ENCODE measurements at places on chromosomes 2 and 18.

DNA sequence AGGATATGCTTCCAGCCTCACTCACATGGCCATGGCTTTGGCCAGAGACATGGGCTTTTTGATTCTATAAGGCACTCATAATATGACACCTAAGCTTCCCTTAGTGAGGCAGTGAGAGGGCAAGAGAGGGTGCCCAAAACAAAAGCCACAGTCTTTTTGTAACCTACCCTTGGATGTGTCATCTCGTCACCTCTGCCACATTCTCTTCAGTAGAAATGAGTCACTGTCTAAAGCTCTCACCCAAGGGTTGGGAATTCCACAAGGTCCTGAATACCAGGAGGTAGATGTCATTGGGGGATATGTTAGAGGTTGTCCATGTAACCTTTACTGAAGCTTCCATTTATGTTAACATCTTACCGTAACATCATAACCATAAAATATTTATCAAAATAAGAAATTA is 108.4 kb downstream of the ALMS1 start:
- DNase-seq, result no peak

DNA sequence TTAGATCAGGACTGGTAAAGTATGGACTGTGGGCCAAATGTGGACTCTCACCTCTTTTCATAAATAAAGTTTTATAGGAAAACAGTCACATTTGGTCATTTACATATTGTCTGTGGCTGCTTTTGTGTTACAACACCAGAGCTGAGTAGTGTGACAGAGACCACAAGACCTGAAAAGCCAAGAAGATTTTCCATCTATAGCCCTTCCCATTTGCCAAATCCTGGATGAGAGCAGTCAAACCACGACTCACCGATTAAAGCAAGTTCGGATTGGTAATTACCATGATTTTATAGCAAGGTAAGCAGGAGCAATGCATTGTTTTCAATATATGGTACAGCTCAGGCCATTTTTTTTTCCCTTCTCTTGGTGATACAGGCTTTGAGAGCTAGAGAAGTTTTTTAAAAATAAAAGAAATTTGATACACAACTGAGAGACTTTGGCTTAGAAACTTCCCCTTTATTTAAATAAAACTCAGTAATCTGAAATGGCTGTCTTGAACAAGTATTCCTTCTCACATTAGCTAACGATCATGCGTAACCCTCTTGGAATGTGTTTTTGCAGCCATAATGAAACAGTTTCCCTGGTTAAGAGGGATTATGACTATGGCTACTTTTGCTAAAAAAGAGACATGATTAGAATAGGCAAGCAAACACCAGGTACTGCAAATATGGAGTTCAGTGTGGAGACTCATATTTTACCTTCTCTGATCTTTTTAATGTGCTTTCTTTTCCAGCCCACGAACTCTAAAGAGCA is 9.5 kb upstream of the MALL start:
- no peak for DNase-seq

- DNase-seq, result no peak
Observed at GRCh38 chr2:190178066-190178722, 115.7 kb upstream of the MSTN start.

DNA sequence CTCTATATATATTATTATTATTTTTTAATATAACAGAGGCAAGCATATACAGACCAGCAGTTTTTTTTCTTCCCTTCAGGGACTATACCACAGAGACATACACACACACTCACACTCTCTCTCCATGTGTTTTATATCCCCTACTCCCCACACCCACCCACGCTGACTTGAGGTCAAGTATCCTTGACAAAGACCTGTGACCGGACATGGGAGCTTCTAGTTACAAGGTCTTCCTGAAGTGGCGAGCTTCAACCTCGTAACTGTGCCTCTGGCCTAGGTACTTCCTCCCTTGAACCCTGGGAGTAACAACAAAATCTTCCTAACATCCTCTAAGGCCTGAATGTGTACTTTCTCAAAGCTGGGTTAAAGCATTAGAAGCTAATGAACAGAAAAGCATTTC is 52.5 kb downstream of the POLR1A start:
- DNase-seq, result no peak

DNA sequence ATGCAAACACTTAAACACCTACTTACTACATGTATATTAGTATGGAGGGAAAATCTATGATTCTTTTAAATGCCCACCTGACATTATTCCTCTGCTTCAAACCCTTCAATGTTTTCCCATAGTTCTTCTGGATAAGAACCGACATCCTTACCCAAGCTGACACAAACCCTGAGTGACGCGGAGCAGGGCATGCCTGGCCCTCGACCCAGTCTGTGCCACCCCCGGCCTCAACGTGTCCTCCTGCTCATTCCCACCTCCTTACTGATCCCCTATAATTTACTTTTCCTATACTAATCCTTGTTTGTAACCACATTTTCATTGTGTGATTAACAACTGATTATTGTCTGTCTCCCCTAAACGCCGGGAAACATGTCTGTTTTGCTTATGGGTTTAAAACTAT is 17.5 kb downstream of the KIDINS220 start:
- no peak for DNase-seq

- no peak for DNase-seq
Observed at GRCh38 chr18:55997151-55997561, 409.2 kb upstream of the TCF4 start.

DNA sequence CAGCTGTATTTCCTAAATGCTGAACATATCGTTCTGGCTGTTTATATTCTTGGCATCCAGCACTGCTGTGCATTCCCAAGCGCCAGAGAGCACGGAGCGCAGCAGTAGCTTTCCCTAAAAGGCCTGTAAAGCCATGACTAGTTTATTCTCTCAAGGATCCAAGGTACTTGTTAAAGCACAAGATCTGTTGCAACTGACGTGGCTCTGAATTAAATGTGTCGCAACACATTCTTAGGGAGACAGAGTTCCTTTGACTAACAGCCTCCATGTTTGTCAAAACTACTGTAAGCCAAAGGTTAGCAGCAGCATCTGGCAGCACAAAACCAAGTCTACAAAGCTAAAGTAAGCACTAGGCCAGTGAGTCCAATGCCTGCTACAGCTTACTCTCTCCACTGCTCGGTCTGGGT is 188.6 kb upstream of the FN1 start:
- no peak for DNase-seq

GRCh38 chr2:65901756-65902155 is 469.4 kb upstream of the SPRED2 start:
- no peak for DNase-seq

DNA sequence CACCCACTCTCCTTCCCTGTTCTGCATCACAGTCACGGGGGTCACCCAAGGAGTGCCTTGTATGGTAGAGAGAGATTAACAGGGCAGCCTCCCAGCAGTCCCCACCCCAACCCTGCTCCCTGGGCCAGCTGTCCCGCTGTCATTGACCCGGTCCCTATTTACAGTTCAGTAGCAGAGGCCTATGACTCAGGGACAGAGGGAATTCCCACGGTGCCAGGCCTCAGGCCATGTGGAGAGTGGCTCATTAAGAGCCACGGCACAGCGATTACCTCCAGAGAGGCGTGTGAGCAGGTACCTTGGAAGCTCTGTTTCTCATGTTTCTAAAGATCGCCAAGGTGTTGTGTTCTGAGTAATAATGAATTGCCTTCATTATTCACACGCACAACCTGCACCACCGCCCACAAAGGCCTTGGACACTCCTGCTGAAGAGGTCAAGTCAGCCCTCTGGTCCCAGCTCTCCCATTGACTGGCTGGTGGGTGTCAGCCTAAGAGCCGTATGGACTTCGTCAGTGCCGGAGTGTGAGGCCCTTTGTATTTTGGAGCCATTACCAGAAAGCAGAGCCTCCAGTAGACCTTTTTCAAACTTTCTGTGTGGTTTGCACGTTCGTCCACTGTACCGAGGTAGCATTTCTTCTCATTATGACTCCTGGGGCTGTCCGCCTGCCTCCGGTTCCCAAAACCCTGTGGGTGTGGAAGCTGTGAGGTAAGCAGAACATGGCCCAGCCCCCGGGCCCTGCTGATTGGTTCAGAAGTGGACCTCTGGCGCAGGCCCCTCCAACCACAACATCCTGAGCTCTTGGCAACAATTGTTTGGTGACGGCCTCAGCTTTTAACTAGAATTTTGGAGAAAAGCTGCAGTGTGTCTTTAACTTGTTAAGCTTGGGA is 47.0 kb downstream of the SERTAD2 start:
- peak; percentile 90 for DNase-seq

GRCh38 chr18:62399781-62400308 is 74.7 kb downstream of the TNFRSF11A start:
- DNase-seq, result no peak

GRCh38 chr2:235610696-235611257 is 116.9 kb downstream of the AGAP1 start:
- DNase-seq, result no peak

- DNase-seq, result peak; percentile 14
Observed at GRCh38 chr2:7609974-7610373, 692.8 kb downstream of the RNF144A start.

GRCh38 chr18:55515941-55516710 is 71.9 kb downstream of the TCF4 start:
- no peak for DNase-seq

DNA sequence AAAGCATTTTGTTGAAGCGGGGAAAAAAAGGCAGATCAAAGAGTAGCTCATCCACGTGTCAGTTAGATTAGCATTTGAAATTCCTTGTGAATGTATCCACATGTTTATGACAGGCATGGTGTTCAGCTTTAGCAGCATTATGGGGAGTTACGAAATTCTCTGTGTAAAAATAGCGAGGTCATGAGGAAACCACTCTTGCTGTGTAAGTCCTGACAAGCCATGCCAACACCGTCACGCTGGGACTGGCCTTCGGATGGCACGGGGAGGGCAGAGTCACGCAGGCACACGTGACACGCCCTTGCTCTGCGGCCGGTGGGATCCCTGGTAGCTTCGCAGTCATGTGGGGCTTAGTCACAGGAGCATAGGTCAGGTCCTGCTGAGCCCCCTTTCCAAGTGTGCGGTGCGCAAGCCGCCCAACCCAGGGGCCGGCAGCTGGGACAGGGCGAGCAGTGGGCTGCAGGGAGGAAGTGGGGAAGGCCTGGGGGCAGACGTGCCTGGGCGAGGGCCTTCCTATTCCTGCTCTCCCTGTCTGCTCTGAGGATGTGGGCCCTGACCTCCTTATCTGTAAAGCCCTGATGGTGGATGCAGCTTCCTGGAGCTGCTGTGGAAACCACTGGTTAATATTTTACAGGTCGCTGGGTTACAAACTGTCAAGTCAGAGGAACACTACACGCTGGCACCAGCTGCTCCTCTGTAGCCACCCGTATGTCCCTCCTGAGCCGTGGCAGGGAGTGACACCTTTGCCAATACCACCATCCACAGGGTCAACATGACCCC is 18.0 kb downstream of the MBP start:
- no peak for DNase-seq

- no peak for DNase-seq
Observed at GRCh38 chr2:211900000-211900399, 638.6 kb downstream of the ERBB4 start.

- no peak for DNase-seq
Observed at GRCh38 chr18:41456831-41457230, 498.2 kb upstream of the PIK3C3 start.

- no peak for DNase-seq
Observed at GRCh38 chr2:119119999-119120756, 38.4 kb downstream of the C1QL2 start.

GRCh38 chr2:1591978-1592907 is 152.1 kb downstream of the PXDN start:
- no peak for DNase-seq

GRCh38 chr2:158732573-158733429 is 62.3 kb upstream of the DAPL1 start:
- no peak for DNase-seq

DNA sequence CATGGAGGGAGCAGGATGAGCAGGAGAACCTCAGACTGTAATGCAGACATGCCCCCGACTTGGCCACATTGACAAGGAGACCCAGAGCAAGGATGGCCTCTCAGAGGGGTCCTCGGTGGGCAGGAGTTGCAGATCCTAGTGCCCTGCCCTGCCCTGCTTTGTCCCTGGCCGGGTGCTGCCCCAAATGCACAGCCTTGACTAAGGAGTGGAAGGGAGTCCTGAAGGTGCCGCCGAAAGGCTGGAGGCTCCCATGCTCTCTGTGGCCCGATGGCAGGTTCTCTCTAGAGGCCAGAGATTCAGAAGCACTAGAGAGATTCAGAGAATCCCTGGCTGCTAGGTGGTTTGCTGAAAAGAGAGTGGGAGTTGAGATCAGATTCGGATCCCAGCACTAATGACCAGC is 64.4 kb downstream of the MARCO start:
- no peak for DNase-seq

GRCh38 chr2:11520092-11520693 is 13.7 kb upstream of the GREB1 start:
- no peak for DNase-seq

DNA sequence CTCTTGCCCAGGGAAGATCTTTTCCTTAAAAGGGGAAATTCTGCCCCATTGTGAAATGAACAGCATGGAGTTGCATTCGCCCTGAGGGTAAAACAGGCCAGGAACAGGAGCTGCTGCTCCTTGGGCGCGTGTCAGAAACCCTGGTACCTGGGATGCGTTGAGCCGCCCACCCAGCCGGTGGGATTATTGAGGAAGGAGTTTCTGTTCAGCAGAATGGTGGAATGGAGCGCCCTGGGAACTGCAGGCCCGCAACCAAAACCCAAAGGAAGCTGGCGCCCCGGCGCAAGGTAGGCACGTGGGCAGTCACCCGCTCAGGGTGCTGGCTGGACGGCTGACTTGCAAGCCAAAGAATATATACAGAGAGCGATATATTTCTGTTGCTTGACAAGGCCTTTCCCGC is 73.5 kb downstream of the MTCL1 start:
- no peak for DNase-seq

- no peak for DNase-seq
Observed at GRCh38 chr2:28347596-28347995, 45.1 kb upstream of the FOSL2 start.

- no peak for DNase-seq
Observed at GRCh38 chr2:55137024-55137958, 87.0 kb upstream of the RTN4 start.

- no peak for DNase-seq
Observed at GRCh38 chr18:62453864-62454263, 69.0 kb upstream of the ZCCHC2 start.

DNA sequence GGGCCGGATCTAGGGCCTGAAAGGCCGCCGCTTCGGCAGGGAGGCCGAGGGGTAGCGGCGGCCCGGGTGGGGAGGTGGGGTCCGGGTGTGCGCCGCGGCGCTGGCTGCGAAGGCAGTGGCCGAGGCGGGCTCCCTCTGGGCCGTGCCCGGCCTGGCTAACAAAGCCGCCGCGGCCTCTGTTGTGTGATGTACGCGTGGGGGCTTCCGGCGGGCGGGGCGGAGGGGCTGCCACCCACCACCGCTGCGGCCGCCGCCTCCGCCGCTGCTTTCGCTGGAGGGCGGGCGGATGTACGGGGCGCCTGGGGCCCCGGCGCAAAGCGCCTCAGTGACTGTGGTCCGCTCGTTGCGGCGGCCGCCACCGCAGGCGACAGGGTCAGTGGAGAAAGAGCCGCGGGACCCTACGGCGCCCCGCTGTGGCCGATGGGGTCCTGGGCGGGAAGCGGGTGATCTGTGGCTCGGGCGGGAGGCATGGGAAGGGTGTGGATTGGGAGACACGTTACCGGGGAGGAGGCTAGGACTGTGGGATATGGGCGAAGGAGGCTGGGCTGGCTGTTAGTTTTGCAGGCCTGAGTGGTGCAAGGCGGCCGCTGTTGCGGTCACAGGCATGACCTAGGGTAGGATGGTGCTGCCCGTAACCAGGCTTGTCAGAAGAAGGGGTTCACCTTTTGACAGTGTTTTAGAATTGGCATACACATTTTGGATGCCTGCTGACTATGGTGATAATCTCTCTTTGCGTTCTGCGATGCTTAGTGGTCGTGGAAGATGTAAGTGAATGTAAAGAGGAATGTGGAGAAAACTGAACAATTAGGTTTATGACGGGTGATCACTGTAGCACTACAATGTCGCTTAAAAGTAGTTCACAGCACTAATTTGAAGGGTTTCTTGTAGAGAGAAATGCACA is 662 bp downstream of the BZW1 start:
- DNase-seq, result peak; percentile 81

- DNase-seq, result no peak
Observed at GRCh38 chr18:24875286-24875685, 414.8 kb downstream of the HRH4 start.

Data from activated naive CD8-positive, alpha-beta T cell treated with anti-CD3 and anti-CD28 coated beads for 36 hours (primary cell).